Non-pigmented ciliary epithelial cell (primary cell): ENCODE measurements at places on chromosomes 11 and 22.

DNA sequence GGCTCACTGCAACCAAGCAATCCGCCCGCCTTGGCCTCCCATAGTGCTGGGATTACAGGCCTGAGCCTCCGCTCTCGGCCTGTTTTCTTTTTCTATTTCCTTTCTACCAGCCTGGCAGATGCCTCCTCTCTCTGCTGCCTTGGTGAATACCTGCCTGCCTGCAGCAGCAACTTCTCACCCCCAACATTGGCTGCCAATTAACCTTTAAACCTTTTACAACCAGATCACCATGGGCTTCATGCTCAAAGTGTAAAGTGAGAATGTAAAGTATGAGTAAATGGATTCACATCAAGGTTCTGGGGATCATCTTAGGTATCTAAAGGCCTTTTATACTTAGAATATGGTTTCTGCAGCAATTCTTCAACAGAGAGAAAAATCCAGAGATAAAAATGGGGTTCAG lies 13.0 kb upstream of the FCHSD2 start:
- DNase-seq, result no peak

DNA sequence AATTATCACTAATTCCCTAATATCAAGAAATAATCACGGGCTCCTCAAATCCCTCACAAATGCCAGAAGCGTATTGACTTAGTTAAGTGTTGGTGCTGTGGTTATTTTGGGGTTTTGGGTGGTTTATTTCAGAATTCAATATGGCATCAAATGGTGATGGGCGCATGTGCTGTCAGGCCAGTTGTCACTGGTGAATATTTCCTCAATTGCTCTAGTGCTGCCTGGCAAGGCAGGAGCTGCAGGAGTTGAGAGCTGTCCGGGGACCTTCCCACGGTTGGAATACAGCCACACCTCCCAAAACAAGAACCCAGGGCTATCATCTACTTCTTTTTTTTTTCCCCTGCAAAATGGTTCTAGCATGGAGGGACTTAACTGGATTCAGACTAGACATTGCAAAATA lies 10.3 kb downstream of the IGLL5 start:
- DNase-seq, result no peak

DNA sequence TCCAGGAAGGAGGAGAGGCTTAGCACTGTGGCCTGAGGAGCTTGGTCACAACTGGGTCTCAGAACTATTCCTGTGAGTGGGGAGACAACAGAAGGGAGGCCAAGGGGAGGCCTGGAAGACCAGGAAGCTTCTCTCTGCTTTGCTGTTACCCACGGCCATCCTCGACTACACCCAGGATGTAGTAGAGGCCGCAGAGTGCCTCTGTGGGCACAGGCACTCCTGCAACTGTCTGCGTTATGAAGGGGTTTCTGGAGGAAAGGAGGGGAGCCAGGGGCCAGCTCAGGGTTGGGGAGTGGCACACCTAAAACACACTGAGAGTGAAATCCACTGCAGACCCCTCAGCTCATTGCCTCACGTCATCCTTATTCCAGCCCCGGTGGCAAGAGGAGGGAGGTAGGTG lies 3.8 kb upstream of the MFRP start:
- DNase-seq, result no peak

DNA sequence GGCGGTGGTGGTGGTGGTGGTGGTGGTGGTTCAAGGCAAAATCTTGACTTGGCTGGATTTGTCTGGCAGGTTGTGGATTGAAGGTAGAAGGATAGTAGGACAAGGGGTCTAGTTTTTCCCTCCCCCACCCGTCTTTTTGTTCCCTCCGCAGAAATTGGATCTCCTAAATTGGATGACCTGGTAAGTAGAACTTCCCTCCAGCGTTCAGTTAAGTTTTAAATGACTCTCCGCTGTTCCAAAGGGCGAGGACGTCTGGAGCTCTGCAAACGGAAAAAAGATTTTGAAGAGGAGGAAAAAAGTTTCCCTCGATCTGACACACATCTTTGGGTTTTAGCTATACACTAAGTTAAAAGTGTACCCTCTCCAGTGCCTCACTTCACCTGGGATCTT lies 422 bp upstream of the LGR4 start:
- DNase-seq, result no peak

DNA sequence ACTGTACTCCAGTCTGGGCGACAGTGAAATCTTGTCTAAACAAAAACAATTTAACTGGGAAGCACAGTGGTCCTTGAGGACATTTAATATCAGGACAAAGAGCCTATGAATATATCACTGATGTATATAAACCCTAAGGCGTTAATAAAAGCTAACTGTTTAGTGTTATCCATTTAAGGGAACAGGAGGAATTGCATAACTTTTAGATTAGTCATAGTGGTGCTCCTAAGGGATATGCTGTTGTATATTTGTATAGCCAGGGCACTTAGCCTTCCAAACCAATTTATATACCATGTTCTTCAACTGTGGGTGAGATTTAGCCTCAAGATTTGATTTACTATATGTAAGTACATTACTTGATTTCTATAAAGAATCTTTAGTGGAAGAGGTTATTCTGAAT lies 3.0 kb upstream of the CHEK1 start:
- DNase-seq, result no peak

- DNase-seq, result no peak
Measured at GRCh38 chr11:555780-556661, 4.5 kb downstream of the LMNTD2 start.

DNA sequence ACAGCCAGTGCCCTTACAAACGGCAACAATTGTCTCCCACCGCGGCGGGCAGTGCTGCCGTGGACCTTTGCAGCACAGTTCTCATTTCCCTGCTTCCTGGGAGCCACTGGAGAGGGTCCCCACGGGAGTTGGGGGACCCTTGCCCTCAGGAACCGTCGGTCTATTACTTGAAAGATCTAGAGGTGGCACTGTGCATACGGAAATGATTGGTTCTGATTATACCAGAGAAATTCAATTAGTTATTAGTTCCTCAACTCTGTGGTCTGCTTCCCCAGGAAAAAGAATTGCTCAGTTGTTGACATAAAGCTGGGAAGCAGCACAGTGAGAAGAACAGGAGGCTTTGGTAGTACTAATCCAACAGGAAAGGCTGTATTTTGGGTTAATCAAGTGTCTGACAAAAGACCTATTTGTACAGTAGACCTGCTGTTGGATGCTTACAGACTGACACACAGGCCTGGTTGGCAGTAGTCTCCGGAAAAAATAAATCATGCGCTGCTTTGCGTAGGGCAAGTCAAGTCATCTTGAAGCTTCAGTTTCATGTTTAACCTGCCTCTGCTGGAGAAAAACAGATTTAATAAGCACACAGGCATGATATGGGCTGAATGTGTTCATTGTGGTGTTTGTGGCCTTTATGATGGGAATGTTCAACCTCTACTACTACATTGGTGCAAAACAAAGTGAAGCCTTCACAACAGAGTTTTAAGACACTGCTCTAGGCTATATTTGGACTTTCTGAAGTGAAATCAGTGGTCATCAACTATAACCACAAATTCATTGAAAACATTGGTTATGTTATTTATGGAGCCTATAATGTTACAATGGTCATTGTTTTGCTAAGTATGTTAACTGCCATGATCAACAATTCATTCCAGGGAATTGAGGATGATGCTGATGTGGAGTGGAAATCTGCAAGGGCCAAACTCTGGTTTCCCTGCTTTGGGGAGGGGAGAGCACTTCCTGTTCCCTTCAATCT lies 54.6 kb upstream of the SC5D start:
- DNase-seq, result no peak

- DNase-seq, result no peak
Measured at GRCh38 chr11:132245403-132246385, 875.3 kb downstream of the NTM start.

GRCh38 chr11:67056267-67057204 lies at the start of gene RHOD:
Gene RHOD, plus strand, starts transcription at chr11:67056847. Its CDS starts 56 bp downstream, at chr11:67056903.
- DNase-seq, result no peak

- no peak for DNase-seq
Measured at GRCh38 chr11:115182282-115182955, 321.8 kb downstream of the CADM1 start.

DNA sequence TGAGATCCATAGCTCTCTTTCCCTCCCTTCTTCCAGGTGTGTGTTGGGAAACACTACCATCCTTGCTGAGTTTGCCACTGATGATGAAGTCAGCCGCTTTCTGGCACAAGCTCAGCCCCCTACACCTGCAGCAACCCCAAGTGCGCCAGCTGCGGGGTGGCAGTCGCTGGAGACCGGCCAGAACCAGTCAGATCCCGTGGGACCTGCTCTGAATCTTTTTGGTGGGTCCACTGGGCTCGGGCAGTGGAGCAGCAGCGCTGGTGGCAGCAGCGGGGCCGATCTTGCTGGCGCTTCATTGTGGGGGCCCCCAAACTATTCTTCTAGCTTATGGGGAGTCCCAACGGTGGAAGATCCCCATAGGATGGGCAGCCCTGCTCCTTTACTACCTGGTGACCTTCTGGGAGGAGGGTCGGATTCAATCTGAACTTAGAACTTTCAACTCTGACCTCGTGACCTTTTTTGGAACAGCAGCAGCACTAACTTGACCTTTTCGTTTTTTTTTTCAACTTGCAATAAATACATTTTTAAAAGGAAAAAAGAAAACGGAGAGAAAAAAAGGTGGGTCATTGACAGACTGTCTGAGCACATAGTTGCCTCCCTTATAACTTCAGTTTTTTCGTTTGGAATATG lies 23.4 kb upstream of the ADSL start:
- DNase-seq, result no peak

DNA sequence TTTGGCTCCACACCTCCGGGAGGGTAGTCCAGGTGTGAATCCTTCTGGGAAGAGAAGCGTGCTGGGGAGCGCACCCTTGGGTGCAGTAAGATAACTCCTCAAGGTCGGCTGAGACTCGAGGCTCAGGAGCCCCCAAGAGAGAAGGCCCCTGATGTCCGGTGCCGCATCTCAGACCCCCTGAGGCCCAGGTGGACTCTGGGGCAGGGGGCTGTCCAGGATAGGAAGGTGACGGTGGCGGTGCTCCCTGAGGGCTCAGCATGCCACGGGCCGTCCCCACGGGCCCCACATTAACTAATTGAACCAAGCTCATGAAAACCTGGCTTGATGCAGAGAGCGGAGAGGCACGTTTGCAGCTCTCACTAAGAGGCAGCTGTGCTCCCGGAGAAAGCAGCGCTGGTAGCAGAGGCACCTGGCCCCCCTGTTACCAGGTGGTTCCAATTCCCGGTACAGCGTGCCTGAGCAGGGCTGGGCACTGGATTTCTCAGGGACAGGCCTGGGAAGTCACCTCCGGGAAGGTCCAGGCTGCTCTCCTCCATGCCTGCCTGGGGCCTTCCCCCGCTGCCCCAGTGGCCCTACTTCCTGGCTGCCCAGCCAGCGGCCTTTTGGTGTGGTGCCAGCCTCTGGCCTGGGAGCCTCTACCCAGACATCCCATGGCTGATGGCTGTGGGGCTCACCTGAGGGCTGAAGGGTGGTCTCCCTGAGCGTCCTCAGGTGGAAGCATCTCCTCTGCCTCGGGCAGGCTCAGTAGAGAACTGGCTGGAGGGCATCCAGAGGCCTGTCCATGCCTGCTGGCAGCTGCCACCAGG lies 1.1 kb downstream of the KCNQ1 start:
- DNase-seq, result no peak

DNA sequence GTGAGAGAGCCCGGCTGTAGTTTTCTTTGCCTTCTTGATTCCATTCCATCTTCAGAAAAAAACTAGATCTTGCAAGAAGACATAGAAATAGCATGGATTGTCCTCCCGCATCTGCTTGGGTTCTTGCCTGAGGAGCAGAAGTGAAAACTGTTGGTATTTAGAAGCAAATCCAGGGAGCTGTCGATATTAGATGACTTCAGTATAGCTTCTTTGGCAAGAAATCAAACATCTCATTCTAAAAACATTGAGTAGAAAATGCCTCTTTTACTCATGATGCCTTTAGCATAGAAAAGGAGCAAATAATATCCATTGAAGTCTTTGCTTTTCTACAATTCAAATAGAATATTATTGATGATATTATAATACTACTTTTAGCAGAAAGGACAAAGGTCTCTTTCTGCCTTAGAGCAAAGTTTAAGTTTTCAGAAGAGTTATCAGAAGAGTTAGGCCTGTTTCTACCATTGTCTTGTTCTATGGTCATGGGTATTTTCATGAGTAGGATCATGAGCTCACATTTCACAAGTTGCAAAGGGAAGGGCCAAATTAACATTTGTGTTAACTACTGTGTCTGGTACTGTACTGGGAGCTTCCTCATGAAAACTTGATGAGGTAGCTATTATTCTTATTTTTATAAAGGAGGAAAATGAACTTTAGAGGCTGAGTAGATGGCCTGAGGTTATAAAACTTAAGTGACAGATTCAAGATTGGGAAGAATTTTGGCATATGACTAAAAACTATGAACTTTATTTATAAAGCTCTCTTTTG lies 49.7 kb downstream of the EXT2 start:
- no peak for DNase-seq
